Mesenteric fat pad (tissue), 1 donor: ENCODE measurements at places on chromosomes 4 and X. TPM values are rescaled to one million over a fixed set of nuclear protein-coding genes. Genes with fewer than 3 reads are reported as not detected.

- peak; percentile 81 for DNase-seq
Observed at GRCh38 chr4:151718984-151719955, 41.5 kb downstream of the GATB start.

- DNase-seq, result no peak
Observed at GRCh38 chr4:26322346-26322745, 1.5 kb downstream of the RBPJ start.

Gene SLC10A6
- 5.2 TPM for total RNA-seq

- DNase-seq, result no peak
Observed at GRCh38 chr4:87516683-87517082, 12.5 kb downstream of the SPARCL1 start.

GRCh38 chr4:24753519-24753918, 41.9 kb upstream of the SOD3 start:
- DNase-seq, result no peak
